ENCODE measurements at places on chromosomes 1 and 21.

DNA sequence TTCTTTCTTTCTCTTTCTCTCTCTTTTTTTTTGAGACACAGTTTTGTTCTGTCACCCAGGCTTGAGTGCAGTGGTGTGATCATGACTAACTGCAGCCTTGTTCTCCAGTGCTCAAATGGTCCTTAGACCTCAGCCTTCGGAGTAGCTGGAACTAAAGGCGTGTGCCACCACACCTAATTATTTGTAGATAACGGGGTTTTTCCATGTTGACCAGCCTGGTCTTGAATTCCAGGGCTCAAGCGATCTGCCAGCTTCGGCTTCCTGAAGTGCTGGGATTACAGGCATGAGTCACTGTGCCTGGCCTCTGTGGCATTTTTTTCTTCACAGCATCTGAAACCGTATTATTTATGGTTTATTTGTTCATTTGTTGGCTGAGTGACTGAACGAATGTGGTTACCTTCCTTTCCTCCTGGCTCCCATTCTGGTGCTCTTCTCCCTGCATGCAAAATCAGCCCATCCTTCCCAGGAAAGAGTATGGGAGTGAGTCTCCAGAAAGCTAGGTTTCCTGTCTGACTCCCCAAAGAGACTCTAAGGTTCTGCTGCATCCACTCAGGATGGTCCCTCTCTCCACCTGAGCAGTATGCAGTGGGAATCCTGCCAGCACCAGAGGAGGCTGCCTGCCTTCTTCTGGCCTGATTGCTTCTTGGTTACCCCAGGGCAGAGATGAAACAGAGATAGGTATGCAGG is 155.0 kb upstream of the BEND5 start:
- DNase-seq = no peak

- DNase-seq = no peak
Observed at GRCh38 chr1:15507278-15507677, 16.7 kb downstream of the CASP9 start.

DNA sequence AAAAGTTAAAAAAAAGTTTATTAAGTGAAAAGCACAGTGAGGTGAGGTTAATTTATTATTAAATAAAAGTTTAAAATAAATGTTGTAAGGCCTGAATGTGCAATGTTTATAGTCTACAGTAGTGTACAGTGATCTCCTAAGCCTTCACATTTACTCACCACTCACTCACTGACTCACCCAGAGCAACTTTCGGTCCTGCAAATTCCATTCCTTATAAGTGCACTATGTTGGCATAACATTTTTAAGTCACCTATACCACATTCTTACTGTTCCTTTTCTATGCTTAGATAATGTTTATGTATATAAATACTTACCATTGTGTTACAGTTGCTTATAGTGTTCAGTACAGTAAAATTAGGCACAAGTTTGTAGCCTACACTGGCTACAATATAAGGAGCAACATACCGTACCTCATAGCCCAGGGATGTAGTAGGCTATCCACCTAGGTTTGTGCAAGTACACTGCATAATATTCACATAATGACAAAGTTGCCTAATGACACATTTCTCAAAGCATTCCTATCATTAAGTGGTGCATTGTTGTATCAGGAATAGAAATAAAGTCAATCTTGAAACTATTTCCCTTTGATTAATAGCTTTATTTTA is 426.5 kb upstream of the BRINP3 start:
- no peak for DNase-seq

GRCh38 chr1:36269408-36269838 is 36.7 kb upstream of the SH3D21 start:
- no peak for DNase-seq

- no peak for DNase-seq
Observed at GRCh38 chr1:241396747-241397681, 40.0 kb upstream of the RGS7 start.

DNA sequence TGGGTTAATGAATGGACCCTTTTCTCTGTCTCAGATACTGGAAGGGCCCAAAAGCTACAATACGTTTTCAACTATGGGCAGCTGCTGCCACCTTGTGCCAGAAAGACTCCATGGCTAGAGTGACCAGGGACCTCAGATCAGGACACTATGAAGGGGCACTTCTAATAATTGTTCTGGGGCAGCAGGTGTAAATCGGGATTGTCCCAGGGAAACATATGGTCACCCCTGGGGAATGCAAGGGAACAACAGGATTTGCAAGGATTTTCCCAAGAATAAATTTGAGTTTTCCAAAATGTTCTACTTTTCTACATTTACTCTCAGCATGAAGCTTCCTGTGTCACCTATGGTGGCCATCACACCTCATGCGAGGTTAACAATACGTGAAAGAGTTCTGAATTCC is 12.0 kb upstream of the FCAMR start:
- no peak for DNase-seq

GRCh38 chr1:82160036-82160435 is 359.3 kb downstream of the ADGRL2 start:
- no peak for DNase-seq

- DNase-seq = no peak
Observed at GRCh38 chr1:87863317-87863716, 534.6 kb downstream of the LMO4 start.

GRCh38 chr1:156004843-156005584 is 15.7 kb downstream of the SSR2 start:
- DNase-seq = no peak

DNA sequence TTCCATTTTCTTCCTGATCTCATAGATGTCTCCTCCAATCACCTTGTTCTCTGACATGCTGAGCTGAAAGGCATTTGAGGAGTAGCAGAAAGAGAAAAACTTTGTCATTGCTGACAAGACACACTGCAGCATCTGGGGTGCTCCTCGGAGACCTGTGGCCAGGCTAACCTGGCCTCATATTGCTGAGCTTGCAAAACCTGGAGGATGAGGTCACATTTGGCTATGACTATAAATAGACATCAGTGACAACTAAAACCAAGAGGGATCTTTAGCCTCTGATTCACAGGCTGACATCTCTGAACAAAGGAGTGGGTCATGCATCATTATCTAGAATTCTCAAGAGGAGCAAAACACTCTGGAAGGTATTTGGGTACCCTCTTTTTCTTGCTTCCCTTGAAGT is 83.7 kb downstream of the PROX1 start:
- DNase-seq = no peak

GRCh38 chr1:178536844-178537371 is 24.0 kb downstream of the TEX35 start:
- DNase-seq = no peak

GRCh38 chr1:236800002-236800620 is 5.0 kb downstream of the MTR start:
- no peak for DNase-seq

DNA sequence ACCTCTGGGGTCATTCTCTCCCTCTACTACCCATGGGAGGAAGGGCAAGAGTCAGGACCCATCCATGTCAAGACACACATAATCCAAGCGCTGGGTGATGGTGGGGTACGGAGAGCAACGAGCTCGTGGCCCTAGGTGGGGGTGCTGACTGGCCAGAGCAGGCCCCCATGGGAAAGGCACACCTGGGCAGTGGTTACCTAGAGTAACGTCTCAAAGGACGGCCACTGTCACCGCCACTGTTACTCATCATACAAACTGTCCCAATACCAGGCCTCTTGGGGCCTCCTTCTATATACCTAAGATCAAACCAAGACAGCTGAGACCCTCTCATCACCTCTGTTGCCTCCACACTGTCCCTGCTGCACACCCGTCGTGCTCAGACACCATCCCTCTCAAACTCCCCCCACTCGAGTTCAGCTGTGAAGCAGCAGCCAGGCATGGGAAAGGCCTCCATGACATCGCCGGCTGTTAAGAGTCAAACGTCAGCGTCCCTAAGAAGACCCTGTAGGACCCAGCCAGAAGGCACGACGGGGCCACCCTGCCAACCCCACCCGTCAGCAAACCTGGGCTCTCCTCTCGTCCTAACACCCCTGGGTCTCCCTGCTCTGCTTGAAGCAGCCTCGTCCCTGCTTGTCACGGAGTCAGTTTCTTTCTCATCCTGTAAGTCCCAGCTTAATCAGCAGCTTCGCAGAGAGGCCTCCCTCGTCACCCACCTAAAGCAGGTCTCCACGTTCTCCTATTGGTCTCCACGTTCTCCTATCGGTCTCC is 15.3 kb downstream of the NPHP4 start:
- DNase-seq = peak; percentile 68

DNA sequence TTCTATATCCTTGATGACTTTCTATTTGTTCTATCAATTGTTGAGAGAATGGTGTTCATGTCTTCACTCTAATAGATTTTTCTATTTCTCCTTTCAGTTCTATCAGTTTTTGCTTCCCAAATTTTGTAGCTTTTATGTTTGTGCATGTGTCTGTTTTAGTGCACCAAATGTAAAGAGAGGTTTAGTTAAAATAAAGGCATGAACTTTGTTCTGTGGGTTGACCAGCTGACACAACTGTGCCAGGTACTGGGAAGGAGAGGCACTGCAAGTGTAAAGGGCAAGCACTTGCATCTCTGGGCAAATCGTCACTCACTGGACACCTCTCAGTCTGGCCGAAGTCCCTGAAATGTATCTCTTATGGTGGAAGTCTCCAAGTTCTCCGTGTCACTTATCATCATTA is 38.6 kb upstream of the ABCD3 start:
- no peak for DNase-seq

GRCh38 chr1:84834419-84835064 is 58.5 kb downstream of the LPAR3 start:
- no peak for DNase-seq

DNA sequence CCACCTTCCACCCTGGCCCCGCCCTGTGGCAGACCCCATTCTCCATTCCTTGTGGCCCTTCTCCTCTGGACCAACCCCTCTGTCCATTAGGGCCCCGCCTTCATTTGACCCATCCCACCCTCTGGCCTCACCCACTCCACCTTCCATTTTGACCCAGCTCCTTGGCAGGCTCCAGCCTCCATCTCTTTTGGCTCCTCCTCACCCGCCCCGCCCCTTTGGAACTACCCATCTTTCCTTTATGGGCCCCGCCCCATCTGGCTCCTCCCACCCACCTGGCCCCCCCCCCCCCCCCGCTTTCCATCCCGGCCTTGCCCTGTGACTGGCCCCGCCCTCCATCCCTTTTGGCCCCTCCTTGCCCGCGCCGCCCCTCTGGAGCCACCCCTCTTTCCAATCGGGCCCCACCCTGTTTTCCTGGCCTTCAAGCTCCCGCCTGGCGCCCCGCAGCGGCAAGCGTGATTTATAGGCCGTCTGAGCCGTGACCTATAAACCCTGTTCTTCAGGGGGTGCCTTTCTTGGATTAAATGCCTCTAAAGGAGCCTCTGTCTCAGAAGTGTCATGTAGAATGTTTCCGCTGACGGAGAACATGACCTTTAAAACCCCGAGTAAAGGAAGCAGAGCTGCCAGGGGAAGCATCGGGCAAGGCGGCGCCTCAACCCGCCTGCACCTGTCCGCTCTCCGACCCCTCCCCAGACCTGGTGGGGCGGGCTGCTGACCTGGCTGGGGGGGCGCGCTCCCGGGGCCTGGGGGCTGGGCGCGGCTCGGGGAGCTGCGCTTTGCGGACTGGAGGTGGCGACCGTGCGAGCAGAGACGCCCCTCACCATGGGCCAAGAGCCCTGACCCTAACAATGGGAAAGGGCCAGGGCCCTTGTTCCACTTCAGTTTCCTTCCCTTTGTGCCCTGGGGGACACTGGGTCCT is 178.0 kb downstream of the CAMTA1 start:
- DNase-seq = peak; percentile 93

DNA sequence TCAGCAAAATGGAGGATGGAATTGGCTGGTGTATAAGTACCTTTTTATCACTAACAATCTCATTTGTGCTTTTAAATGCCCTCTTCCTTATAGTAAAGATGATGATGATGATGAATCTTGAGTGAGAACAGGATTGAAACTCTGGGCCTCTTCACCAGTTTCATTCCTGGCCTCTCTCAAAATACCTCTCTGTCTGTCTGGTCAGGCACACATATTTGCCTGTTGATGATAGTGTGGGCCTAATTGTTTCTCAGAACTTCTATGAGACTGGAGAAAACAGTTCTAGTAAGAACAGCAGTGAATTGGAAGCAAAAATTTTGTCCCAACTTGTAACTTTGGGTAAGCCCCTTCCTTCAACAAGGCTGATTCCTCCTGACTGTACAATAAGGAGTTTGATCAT is 94.4 kb upstream of the RGS4 start:
- DNase-seq = no peak

DNA sequence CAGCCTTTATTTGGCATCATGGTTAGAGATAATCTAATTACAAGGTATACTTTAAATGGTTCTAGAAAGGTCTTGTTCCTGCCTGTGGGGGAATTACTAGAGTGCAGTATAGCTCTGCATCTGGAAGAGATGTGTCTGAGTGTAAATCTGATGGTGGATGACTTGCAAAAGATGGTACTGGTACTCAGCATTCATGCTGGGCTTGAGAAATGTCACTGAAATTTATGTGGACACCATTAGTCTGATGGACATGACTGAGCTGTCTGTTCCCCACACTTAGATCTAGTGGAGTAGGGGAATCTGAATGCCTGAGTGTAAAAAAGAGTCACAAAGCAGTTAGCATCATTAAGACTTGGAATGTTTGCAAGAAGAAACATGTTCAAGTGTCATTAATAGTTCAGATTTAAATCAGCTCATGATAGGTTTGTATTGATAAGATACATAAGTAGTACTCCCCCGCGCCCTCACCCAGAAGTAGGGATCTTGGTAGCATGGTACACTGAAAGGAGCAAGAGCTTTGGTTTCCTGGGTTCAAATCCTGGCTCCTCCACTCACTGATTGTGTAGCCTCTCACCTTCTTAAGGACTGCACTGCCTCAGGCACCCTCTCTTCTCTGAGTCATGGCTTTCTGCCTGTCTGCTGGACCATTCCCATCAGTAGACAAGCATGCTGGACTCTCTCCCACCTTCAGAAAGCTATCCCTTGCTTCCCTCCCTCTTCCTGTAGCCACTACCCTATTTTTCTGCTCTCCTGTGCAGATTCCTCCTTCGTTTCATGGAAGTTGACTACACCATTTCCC is 292.9 kb downstream of the NFIA start:
- DNase-seq = no peak

GRCh38 chr1:10839188-10839770 is 42.8 kb upstream of the CASZ1 start:
- DNase-seq = no peak

DNA sequence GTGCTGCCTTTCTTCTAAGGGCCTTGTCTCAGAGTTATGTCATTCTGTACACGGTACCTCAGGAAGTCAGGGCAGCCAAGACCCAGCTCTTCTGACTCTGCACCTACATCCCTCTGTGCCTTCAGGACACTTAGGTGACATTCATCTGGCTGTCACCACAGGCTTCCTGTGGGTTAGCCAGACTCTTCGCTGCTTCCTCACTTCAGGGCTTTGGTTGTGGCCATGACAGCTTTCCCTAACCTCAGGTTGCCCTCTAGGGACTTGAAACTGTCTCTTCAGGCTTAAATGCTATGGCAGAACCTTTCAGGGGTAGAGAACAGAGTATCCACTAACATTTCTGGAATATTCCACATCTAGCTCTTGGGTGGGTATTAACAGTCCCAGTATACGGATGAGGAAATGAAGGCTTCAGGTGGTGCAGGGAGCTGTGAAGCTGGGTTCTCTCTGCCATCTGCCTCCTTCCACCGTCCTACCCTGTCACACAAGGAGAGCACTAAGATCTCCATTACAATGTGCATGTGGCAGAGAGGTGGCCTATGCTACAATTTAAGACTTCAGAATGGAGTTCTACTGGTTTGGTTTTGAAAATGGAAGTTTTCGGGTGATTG is 9.9 kb downstream of the TSSK3 start:
- DNase-seq = no peak

- DNase-seq = no peak
Observed at GRCh38 chr1:53266038-53266437, 27.7 kb upstream of the MAGOH start.

GRCh38 chr1:99682291-99682751 is 36.4 kb downstream of the PALMD start:
- no peak for DNase-seq

GRCh38 chr1:167631936-167632614 is 2.0 kb downstream of the RCSD1 start:
- no peak for DNase-seq
